ENCODE measurements at places on chromosomes 16 and 17.

- DNase-seq: no peak
Measured at GRCh38 chr16:6133009-6133557, 1035.5 kb upstream of the EEF2KMT start.

GRCh38 chr17:10198509-10199249 is at the start of gene GAS7:
Gene GAS7 (minus strand): TSS chr17:10198606.
- DNase-seq: peak; percentile 26

- DNase-seq: no peak
Measured at GRCh38 chr16:62298600-62298999, 262.4 kb upstream of the CDH8 start.

- peak; percentile 8 for DNase-seq
Measured at GRCh38 chr16:24497440-24497839, 41.9 kb upstream of the RBBP6 start.

- DNase-seq: peak; percentile 71
Measured at GRCh38 chr17:75877752-75878173, 618 bp downstream of the TRIM47 start.

- peak; percentile 70 for DNase-seq
Measured at GRCh38 chr16:85586380-85587104, 26.6 kb upstream of the GSE1 start.

- DNase-seq: no peak
Measured at GRCh38 chr17:69486779-69487637, 72.5 kb downstream of the MAP2K6 start.

DNA sequence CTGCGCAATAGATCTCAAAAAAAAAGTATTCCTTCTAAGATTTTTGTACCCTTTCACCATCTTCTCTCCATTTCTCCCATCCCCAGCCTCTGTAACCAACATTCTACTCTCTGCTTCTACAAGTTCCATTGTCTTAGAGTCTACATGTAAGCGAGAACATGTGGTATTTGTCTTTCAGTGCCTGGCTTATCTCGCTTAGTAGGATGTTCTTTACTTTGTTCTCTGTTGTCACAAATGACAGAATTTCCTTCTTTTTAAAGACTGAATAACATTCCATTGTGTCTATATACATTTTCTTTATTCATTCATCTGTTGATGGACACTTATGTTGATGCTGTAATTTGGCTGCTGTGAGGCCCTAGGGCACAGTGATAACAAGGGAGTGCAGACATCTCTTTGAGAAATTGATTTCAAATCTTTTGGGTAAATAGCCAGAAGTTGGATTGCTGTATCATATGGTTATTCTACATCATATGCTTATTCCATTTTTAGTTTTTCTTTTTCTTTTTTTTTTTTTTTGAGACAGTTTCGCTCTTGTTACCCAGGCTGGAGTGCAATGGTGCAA is 37.7 kb upstream of the MYH10 start:
- no peak for DNase-seq

DNA sequence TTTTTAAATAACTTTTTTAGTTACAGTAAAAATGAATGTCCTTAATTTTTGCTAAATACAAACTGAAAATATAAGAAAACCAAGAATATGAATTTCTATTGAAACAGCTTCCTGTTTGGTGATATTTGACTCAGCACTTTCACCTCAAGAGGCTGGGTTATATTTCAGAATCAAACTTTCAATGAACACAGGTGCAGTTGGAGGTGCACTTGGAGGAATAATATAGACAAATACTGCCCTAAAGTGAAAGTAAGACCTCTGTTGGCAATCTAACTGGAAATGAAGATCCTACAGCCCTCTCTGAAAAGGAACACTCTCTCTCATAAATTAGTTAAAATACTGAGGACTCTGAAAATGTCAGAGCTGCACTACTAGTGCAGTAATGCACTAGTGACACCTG is 106.2 kb downstream of the BRIP1 start:
- DNase-seq: no peak

- DNase-seq: no peak
Measured at GRCh38 chr16:84893849-84894599, 74.2 kb downstream of the CRISPLD2 start.

- peak; percentile 10 for DNase-seq
Measured at GRCh38 chr16:70574595-70575271, 51.1 kb downstream of the SF3B3 start.

- peak; percentile 2 for DNase-seq
Measured at GRCh38 chr17:48333034-48333530, 96.9 kb downstream of the SKAP1 start.

- DNase-seq: no peak
Measured at GRCh38 chr17:29073045-29073444, 30.1 kb downstream of the PIPOX start.

GRCh38 chr17:9408868-9409829 is 166.5 kb downstream of the STX8 start:
- no peak for DNase-seq

DNA sequence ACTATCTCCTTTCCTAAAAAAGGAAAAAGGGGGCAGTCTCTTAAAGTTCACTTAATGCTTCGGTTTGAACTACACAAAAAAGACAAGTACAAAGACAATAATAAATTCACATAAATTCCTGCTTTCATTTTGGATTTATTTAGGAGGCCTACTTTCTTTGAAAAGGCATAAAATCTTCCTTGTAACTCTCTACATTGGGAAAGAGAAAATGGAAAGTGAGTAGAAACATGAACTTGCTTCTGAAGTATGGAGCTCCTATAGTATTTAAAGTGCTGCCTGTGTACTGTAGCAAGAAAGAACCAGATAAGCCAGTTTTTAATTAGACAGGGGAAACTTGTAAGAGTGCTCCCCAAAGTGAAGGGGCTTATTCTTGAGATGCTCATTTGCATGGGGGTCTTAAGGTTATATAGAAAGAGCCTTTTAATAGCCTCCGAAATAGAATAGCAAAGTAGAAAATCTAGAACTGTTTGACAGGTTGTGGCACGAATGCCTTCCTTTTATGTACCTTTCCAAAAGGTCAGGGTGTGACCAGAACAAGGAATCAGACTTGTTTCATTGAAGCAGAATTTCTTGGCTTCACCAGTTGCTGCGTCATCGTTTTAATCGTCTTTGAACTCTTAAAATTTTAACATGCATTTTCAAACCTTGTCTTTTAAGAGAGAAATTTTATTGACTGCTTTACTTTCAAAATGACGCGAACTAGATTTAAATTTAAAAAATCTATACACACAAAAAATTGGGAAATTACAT is 12.9 kb downstream of the GAN start:
- no peak for DNase-seq

DNA sequence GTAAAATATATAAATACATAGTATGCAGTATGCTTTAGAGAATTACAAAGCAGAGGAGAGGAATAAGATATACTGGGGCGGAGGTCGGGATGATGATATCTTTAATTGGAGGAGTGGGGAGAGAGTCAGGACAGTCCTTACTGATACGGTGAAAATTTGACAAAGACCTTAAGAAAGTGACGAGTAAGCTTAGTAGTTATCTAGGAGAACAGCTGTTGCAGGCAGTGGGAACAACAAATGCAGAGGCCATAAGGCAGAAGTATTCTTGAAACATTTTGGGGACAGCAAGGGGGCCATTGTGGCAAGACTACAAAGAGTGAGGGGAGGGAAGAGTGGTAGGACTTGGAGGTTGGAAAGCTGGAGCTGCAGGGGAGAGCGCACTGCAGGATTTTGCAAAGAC is 22.3 kb upstream of the CDC6 start:
- DNase-seq: no peak

- DNase-seq: peak; percentile 36
Measured at GRCh38 chr16:19809121-19809635, 75.5 kb downstream of the GPRC5B start.

DNA sequence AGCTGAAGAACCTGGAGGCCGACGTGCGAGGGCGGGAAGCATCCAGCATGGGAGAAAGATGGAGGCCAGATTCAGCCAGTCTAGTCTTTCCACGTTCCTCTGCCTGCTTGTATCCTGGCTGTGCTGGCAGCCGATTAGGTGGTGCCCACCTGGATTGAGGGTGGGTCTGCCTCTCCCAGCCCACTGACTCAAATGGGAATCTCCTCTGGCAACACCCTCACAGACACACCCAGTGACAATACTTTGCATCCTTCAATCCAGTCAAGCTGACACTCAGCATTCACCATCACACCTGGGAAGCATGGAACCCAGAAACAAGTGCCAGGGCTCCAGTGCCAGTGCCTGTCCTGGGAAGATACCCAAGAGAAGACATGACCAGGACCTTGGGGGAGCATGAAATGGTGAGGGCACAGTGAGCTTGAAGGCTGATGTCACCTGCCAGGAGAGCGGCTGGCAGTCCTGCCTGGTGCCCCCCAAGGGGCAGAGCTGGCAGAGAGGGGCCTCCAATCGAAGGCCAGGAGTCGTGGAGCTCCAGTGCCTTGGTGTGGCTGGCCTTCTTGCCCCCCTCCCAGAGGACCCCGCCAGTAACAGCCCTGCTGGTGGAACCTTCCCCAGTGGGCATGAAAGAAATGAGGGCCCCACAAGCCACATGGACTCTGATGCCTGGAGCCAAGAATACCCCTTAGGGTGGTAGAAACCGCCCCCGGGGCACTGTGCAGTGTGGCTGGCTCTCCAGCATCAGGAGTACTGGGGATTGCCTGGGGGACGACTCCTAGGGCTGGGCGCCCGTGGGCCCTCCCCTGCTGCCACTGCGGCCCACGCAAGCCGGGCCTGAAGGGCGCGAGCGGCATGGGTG is 643 bp upstream of the NPB start:
- no peak for DNase-seq

- no peak for DNase-seq
Measured at GRCh38 chr17:48439110-48439850, 9.3 kb upstream of the SKAP1 start.

GRCh38 chr16:1800701-1801100 is 7.2 kb upstream of the IGFALS start:
- no peak for DNase-seq

DNA sequence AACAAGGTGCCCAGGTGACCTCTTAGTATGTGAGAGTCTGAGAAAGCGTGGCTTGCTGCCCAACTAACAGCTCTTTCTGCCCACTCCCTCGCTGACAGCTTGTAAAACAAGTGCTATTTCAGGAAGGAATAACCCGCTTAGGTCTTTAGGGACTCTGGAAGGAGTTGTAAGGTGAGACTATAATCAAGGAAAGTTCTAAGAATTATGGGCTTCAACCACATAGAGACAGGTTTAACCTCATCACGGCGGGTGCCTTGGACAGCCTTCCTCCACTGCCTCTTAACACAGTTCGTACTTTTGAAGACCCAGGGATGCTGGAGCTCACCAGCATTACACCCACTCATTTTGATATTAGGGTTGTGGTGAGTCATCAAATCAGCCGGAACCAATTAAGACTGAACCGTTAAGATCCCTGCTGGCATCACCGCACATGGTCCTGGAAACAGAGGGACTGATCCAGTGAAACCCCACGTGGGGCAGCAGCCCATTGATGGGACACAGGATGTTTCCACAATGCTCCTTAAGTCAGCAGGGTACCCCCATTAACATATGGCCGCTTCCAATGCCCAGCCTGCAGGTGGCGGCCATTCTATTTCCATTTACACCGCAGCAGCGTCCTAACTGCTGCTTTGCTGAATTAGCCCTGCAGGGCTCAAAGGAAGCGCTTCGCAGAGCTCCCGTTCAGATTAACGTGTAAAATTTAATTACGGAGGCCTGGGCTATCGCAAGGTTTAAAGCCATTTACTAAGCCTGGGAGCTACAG is 176.6 kb upstream of the SDK2 start:
- DNase-seq: no peak

GRCh38 chr16:50494501-50495491 is 53.4 kb upstream of the NKD1 start:
- no peak for DNase-seq

DNA sequence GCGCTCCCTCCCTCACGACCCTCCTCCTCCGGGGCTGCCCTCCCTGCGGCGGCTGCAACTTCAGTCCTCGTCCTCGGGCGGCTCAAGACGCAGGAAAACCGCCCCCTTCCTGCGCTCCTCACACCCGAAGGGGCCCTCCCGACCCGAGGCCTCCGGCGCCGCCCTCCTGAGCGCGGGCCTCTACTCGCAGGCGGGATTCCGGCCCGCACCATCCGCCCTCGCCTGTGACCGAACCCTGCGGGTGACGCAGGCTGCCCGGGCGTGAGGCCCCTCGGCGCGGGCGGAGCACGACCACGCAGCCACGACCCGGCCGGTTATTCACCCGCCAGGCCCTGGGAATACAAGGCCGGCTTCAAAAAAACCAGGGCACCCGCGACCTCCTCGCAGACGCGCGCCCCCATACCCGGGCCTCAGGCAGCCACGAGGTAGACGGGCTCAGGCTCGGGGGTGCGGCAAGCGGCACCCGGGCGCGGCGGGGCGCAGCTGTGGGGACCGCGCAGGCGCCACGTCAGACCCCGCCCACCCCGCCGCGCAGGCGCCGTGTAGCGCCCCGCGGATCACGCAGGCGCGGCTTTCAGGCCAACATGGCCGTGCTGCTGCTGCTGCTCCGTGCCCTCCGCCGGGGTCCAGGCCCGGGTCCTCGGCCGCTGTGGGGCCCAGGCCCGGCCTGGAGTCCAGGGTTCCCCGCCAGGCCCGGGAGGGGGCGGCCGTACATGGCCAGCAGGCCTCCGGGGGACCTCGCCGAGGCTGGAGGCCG is at the start of gene SPG7:
TSS of gene SPG7 (plus strand) at position 570 of the 757 bp plus-strand sequence. CDS start at position 585, 15 bp downstream.
- DNase-seq: peak; percentile 82

- DNase-seq: no peak
Measured at GRCh38 chr16:89190150-89190958, 10.0 kb downstream of the SLC22A31 start.

DNA sequence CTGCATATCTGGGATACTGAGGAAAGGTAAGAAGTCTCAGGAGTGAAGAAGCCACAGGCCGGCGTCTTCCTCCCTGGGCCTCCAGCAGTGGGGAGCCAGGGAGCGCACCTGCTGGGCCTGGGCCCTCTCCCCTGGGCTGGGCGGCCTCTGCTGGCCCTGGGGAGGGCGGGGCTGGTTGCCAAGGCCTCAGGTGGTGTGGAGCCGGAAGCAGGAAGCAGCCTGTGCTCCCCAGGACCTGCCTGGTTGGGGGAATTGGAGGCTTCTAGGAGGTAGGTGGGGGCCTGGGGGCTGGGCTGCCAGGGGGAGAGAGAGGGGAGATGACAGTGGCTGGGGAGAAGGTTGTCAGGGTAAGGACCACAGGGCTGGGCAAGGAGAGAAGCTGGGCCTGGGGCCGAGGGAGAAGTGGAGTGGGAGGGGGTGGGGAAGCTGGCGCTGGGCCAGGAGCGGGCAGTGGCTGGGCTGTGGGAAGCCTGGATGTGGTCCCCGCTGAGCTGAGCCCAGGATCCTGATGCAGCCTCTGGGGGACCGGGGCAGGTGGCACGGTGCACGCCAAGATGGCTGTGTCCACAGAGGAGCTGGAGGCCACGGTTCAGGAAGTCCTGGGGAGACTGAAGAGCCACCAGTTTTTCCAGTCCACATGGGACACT is at the start of gene SMIM22:
TSS of gene SMIM22 (plus strand) at position 189 of the 647 bp plus-strand sequence. CDS start at position 555, 366 bp downstream.
- no peak for DNase-seq

GRCh38 chr16:75114179-75114945 is 2.2 kb downstream of the LDHD start:
- DNase-seq: no peak
